ENCODE measurements at places on chromosomes 7 and 10.

DNA sequence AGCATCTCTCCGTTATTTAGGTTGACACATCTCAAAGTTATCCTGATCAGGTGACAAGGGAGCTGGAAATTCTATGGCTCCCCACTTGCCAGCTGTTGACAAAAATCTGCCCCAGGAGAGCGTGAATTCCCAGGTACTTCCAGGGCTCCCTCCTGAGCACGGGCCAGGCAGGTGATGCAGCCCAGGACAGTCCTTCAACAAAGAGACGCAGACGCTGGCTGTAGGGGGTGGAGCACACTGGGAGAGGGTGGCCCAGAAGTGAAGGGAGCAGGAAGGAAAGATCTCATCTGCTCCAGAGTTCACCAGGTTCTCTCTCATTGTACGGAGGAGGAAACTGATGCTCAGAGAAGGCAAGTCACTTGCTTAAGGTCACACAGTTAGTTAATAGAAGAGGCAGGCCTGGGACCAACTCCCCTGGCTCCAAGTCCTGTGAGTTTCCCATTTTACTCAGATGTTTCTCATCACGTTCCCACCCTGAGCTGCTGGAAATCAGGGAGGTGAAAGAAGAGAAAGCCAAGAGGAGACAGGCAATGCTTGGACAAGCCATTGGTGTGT lies 41.0 kb upstream of the CHST3 start:
- no peak for DNase-seq

DNA sequence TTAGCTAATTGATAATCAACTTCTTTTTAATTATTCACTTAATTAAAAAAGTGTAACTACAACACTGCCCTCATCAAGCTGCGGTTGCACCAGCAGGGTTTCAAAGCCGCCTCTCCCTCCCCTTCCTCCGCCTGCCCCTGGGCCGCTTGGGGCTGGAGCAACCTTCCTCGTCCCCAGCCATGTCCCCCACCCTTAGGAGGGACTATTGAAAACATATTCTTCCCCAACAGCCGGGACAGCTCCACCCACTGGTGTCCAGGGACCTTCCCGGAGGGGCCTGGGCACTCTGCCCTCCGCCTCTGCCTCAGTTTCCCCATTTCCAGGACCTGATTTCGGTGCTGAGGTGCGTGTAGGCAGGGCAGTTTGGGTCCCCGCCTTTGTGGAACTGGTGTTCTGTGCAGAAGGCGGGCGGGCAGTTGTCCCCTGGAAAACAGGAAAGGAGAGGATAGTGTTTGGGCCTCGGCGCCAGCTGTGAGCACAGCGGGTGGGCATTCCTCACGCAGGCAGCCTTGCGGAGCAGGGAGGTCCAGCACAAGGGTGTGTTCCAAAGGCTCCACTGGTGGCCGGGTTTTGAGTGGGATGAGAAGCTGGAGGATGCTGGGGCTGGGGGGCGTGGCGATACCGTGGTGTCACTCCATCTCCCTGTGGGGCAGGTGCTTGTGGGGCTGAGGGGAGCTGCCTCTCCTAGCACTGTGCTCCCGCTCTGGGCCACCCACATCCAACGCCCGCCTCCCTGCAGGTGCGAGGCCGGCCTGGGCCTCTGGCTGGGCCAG lies 15.7 kb downstream of the UNCX start:
- no peak for DNase-seq

- DNase-seq, result no peak
Observed at GRCh38 chr7:26202019-26202990, 760 bp downstream of the CBX3 start.

DNA sequence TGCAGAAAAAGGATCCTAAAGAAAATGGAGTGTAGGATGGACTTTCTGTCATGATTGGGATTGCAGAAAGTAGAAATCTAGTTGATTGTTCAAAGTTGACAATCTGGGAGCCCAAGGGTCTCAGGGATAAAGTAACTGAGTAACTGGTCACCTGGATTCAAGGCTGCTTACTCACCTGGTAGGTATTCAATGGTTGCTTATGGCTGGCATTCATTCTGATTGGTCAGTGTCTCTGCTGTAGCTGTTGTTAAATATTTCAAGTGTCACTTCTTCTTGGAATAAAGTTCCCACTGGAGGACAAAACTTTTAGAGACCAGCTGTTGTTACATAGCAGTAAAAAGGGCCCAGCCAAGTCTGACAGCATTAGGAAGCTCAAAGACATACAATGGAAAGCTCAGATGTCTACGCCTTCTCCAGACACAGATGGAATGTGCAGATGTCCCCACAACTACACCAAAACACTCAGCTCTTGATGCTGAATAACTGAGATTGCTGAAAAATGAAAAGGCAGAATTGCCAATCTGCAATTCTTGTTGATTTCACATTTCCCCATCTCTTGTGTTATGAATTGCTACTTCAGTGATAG lies 106.9 kb downstream of the ZNF467 start:
- DNase-seq, result no peak

- no peak for DNase-seq
Observed at GRCh38 chr10:77358656-77359055, 279.0 kb downstream of the KCNMA1 start.

- no peak for DNase-seq
Observed at GRCh38 chr7:139808427-139808826, 20.6 kb upstream of the TBXAS1 start.

DNA sequence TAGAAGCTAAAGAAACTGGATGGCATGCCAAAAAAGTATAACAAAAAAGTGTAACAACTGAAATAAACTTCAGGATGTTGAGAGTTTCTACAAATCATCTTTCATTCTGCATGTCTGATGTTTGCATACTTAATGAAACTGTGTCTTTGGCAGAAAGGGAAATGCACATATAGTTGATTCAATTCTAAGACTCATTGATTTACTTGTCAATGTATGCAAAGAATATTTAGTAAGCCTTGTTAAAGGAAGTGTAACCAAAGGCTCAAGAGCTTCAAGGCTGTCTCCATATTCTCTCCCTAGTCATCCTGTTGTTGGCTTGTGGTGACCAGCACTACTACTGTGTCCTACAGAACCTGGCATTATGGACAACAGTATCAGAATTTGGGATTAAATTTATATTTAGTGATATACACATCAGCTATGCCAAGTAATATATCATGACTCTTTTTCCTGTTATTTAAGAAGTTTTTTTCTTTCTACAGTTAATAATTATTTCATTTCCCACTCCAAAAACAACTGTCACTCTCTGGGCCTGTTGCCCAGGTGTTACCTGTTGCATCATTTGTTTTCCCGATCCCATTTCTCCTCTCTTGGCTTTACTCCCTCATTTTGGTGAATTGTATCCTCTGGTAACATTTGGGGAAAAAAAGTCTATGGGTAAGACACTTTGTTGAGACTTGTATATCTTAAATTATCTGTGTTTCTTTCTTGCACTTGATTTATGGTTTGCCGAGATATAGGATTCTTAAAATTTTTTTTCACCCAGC lies 226.6 kb upstream of the BMPER start:
- no peak for DNase-seq

GRCh38 chr7:28500138-28500537 lies 87.8 kb downstream of the CREB5 start:
- no peak for DNase-seq

DNA sequence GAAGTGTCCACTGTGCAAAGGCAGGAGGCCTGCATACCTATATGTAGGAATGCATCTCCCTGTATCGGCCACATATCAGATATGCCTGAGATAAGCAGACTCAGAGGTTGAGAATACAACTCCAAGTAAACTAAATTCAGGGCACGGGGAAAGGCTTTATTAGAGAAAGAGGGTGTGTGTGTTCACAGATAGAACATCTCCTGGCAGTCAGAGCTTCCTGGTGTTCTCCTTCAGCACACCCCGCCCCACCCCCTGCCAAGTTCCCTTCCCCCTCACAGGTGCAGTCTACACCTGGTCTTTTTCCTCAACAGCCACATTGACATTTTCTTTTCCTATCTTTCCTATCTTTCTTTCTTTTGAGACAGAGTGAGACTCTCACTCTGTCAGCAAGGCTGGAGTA lies 17.1 kb downstream of the GBX1 start:
- DNase-seq, result no peak

GRCh38 chr7:121486590-121486989 lies 90.5 kb upstream of the FAM3C start:
- no peak for DNase-seq

GRCh38 chr7:44489955-44490350 lies 505 bp downstream of the NUDCD3 start:
- DNase-seq, result no peak

DNA sequence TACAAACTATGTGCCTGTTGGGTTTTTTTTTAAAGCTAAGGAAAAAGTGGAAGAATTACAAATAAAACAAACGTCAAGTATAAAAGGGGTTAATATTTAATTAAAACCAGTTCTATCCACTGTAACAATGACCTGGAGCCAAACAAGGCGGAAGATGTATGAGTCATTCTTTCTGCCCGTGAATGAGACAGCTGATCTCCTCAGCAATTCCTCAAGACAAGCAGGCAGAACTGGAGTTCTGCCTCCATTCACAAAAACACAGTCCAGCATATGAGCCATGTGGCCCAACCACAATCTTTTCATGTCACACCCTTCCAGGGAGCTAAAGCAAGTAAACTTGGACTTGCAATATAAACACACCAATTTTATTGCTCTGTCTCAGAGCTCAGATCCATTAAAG lies 8.4 kb downstream of the ETV1 start:
- no peak for DNase-seq

GRCh38 chr10:80701706-80702105 lies 164.0 kb downstream of the SH2D4B start:
- no peak for DNase-seq

DNA sequence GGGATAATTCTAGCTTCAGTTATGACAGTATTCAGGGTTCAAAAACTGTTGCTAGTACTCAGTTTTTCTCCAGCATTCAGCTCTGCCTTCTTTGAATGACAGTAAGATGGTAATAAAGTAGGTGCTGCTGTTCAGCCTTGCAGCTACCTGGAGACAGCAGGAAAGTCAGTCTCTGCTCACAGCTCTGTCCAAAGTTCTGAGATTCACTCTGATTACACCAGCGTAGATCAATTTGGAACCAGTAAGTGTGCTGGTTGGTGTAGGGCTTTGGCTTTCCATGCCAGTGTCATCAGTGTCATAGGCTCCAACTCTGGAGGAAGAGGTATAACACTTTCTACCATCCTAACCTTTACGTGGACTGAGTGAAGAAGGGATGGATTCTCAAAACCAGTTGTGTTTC lies 26.2 kb downstream of the STK17A start:
- no peak for DNase-seq

GRCh38 chr10:119138346-119139306 lies 26.9 kb downstream of the SFXN4 start:
- DNase-seq, result no peak

DNA sequence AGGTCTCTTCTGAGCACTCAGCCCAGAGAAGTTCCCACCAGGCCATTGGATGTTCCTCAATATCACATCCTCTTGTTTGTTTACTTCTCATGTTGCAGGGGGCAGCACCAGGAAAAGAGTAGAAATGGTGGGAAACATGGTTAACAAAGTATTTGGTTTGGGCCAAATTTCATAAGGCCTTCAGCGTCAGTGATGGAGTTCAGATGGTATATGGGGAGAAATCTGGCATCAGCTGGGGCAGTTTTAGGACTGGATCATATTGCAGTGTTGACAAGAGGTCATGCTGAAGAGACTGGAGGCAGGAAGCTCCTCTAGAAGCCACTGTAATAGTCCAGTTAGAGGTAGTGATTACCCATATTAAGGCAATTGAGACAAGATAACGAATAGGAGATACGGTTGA lies 200.0 kb downstream of the WDR11 start:
- no peak for DNase-seq

Data from GDM1 (cell line).